Common myeloid progenitor, CD34-positive (primary cell): ENCODE measurements at places on chromosomes 12 and 14.
A peak's percentile ranks its signal among the peaks of the same experiment; 100 is the strongest.

- peak; percentile 57 for DNase-seq
These were observed 106.1 kb downstream of the PRICKLE1 start for GRCh38 chr12:42483521-42483790.

GRCh38 chr12:77102691-77103090 is 37.3 kb upstream of the E2F7 start:
- DNase-seq, result no peak

DNA sequence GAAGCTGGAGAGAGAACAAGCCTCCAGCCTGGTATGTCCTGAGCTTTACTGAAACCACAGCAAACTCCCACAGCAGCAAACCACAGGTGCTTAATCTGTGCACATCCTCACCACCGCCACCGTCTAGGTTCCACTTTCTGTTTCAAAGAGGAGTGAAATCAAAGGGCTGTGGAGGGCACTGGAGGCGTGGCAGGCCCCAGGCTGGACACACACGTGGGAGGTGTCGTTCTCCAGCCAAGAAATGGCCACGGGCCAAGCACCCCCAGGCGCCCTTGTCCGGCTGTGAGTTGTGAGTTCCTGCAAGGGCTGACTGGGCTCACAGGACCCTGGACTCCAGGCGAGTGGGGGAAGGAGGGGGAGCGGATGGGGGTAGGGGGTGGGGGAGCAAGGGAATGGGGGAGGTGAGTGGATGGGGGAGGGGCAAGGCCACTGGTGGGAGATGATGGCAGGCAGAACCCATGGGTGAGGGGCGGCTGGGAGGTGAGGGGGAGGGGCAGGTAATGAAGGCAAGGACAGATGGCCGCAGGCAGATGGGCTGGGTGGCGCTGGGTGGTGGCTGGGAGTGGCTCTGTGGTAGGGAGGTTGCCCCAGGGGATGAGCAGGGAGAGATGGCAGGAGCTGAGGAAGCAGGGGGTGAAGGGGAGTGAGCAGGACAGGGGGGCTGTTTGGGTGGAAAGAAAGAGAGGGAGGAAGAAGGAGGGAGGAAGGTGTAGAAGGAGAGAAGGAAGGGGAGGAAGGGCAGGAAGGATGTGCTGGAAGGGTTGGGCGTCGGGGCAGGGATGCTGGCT is 86.7 kb downstream of the NCOR2 start:
- peak; percentile 48 for DNase-seq

DNA sequence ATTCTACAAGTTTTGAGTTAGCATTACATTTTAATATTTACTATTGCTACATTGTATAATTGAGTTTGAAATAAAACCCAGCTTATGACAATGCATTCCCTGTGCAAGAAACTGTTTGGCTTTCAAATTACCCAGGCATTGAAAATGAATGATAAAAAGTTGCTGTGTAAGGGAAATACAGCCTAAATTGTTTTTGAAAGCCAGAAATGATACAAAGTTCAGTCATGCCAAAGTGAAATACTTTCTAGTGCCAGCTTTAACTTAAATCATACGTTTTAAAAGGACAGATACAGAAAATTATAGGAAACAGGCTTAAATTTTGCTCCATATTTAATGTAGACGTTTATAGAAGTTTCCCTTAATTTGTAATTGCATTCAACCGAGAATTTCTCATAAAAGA is 2.8 kb downstream of the MGAT2 start:
- DNase-seq, result no peak

GRCh38 chr12:122894193-122895121 is 1.5 kb downstream of the VPS37B start:
- DNase-seq, result peak; percentile 86

GRCh38 chr12:105116969-105117368 is 9.4 kb downstream of the WASHC4 start:
- no peak for DNase-seq

GRCh38 chr14:32611752-32612151 is 282.7 kb downstream of the AKAP6 start:
- DNase-seq, result no peak

DNA sequence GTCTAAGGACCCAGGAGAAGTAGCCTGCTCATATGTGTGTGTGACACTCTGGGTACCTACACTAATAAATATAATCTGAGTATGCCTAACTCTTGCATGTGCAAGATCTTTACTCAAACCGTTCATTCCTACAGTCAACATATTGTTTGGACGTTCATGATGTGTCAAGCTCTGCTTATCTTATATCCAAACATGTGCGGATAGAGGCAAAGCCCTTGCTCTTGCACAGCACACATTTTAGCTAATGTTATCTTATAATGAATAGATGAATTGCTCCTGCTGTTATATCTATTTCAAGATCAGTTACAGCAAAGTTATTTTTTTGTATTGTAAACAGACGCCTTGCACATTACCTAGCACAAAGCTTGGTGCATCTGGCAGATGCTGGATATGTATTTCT is 228.4 kb upstream of the FLRT2 start:
- no peak for DNase-seq

DNA sequence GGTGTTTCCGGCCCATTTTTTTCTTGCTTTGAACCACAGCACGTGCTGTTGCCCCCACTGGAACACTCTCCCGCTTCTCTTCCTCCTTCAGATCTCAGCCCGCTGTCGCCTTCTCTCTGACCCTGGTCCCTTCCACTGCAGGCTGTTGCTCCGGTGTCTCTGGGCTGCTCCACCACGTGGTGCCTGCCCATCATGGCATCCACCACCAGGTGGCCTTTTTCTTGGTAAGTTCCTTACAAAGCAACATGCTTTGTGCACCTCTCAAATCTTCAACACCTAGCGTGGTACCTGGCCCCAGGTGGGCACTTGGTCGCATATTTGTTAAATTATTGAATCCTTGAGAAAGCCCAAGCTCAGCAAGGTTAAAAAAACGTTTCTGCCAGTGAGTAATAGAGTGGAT is 19.1 kb downstream of the TUNAR start:
- no peak for DNase-seq

GRCh38 chr12:119486599-119487154 is 106.9 kb upstream of the TMEM233 start:
- DNase-seq, result no peak

DNA sequence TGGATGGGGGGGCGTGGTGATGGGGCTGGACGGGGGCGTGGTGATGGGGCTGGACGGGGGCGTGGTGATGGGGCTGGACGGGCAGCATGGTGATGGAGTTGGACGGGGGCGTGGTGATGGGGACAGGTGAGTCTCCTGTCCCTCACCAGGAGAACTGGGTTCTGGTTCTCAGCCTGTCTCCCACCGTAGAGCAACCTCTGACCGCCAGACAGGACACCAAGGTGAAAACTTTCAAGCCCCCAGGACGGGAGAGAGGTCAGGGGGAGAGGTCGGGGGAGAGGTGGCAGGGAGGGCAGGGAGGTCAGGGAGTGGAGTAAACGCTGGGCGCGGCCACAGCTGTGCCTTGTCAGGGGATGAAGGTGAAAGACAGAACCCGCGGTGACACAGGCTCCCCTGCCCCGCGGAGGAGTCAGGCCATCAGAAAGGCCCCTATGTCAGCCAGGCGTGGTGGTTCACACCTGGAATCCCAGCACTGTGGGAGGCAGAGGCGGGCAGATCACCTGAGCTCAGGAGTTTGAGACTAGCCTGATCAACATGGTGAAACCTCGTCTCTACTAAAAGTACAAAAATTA is 84.6 kb downstream of the GALNT9 start:
- DNase-seq, result no peak

- no peak for DNase-seq
These were observed 34.6 kb downstream of the P2RX7 start for GRCh38 chr12:121167232-121167820.

- peak; percentile 75 for DNase-seq
These were observed 714 bp upstream of the PSMC6 start for GRCh38 chr14:52706286-52706685.

GRCh38 chr12:105342464-105342863 is 12.0 kb downstream of the C12orf75 start:
- no peak for DNase-seq

- no peak for DNase-seq
These were observed 8.5 kb upstream of the MYO1A start for GRCh38 chr12:57058454-57058853.

DNA sequence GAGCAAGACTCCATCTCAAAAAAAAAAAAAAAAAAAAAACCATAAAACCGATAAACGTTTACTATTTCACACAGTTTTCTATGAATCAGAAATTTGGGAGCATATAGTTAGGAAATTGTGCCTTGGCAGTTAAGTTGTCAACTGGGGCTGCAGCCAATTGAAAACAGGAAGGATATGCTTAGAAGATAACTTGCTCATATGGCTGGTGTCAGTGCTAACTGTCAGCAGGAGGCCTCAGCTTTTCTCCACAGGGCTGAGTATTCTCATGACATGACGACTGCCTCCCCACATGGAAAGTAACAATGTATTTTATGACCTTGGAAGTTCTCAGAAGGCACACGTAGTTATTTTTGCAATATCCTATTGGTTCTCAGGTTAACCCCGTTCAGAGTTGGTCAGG is 29.6 kb upstream of the OR5AU1 start:
- DNase-seq, result peak; percentile 63

- no peak for DNase-seq
These were observed 39.2 kb upstream of the P2RX7 start for GRCh38 chr12:121093487-121093891.

- no peak for DNase-seq
These were observed 305.4 kb downstream of the DPF3 start for GRCh38 chr14:72588521-72588920.

GRCh38 chr14:60760644-60761364 is 26.2 kb downstream of the MNAT1 start:
- no peak for DNase-seq

DNA sequence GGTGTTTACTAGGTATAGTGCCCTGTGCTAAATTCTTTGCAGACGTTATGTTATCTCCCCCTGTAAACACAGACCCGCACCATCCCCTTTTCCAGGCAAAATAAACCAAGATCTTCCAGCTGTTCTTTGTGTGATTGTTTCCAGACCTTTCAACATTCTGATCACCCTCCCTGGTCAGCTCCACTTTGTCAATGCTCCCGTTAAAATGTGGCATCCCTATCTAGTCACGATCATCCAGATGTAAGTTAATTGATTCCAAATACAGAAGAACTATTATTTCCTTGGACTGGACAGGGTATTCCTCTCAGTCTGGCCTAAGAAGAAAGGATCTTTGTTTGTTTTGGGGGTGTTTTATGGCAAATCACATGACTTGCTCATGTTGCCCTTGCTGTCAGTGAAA is 127.6 kb upstream of the ARID2 start:
- DNase-seq, result no peak

- peak; percentile 62 for DNase-seq
These were observed 21.1 kb downstream of the FKBP3 start for GRCh38 chr14:45112896-45113781.

DNA sequence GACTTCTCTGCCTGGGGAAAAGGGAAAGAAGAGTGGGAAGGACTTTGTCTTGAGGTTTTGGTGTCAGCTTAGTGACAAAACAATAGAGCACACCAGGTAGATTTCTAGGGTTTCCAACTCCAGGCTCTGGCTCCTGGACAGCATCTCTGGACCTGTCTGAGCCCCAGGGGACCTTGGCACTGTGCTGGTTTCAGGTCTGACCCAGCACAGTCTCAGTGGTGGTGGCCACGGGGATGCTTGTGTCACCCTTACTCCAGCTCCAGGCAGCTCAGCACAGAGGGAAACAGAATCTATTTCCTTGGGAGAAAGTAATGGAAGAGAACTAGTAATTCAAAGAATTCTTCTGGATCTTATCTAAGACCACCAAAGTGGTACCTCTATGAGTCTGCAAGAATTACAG is 11.1 kb upstream of the CKAP4 start:
- no peak for DNase-seq

DNA sequence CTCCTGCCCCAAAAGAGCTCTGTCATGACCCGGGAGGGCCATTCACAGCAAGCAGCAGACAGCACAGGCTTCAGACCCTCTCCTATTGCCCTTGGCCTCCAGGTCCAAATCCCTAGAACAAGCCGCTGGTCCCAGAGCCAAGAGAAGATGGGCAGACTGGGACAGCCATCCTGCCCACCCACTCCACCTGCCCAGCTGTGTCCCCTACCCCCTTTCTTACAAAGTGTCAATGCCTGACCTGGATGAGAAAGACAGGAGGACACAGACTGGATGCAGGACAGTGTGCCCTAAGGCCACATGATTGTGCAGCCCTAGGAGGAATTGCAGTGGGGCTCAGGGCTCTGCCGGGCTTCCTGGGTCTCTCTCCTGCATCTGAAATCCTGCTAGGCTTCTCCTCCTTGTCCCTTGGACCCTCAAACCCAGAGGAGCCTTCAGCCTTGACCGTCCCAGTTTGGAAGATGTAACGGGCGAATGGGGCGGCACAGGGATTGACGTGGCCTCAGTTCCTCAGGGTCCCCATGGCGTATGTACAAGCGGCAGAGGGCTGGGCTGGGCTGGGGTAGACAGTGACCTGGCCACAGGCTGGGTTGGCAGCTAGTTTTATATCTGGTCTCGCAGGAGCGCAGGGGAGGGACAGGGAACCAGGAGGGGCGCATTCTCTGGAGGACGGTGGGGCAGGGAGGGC is 27.1 kb upstream of the BCDIN3D start:
- no peak for DNase-seq

- no peak for DNase-seq
These were observed 8.7 kb upstream of the GPR132 start for GRCh38 chr14:105073720-105074600.

- no peak for DNase-seq
These were observed 170.8 kb upstream of the RASSF8 start for GRCh38 chr12:25787701-25788100.

- DNase-seq, result no peak
These were observed 124.4 kb upstream of the RTL1 start for GRCh38 chr14:101027966-101028365.

- DNase-seq, result no peak
These were observed 841.7 kb downstream of the VRK1 start for GRCh38 chr14:97638864-97639263.

DNA sequence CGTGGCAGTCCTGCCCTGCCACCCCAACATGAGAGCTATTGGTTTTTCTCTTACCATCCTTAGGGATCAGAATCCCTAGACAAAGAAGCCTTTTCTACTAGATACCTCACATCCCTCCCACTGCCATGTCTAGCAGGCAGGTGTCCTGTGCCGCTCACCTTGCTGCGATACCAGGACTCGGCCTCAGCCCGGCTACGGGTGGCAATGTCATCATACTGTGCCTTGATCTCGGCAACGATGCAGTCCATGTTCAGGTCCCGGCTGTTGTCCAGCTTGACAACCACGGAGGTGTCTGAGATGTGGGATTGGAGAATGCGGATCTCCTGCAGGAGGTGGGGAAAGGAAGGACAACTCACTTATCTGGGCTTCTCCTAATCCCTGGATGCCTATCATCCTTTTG is 4.5 kb downstream of the KRT83 start:
- DNase-seq, result no peak

GRCh38 chr12:107275530-107275929 is 182.2 kb upstream of the CRY1 start:
- DNase-seq, result no peak

- peak; percentile 45 for DNase-seq
These were observed 28.5 kb downstream of the PAWR start for GRCh38 chr12:79662046-79662811.

- DNase-seq, result no peak
These were observed 313.7 kb downstream of the ADAMTS20 start for GRCh38 chr12:43238281-43238680.

GRCh38 chr12:131616043-131616700 is 94.7 kb upstream of the SFSWAP start:
- DNase-seq, result no peak

- DNase-seq, result peak; percentile 44
These were observed 56.0 kb downstream of the PLEKHG3 start for GRCh38 chr14:64760146-64760755.

- DNase-seq, result no peak
These were observed 732.6 kb upstream of the FLRT2 start for GRCh38 chr14:84797326-84797725.

- DNase-seq, result no peak
These were observed 13.3 kb upstream of the ANAPC5 start for GRCh38 chr12:121365416-121366062.
